Activated T-helper 17 cell treated with anti-CD3 and anti-CD28 coated beads, Interleukin-2, amount 50 U/mL, for 72 hours (primary cell): ENCODE measurements at places on chromosomes 1 and 21. TPM values are rescaled to one million over a fixed set of nuclear protein-coding genes. Genes with fewer than 3 reads are reported as not detected.

- ATAC-seq = no peak
These were observed 306.4 kb downstream of the HHAT start for GRCh38 chr1:210635108-210635507.

OR10J1 gene
- not detected for total RNA-seq

DNA sequence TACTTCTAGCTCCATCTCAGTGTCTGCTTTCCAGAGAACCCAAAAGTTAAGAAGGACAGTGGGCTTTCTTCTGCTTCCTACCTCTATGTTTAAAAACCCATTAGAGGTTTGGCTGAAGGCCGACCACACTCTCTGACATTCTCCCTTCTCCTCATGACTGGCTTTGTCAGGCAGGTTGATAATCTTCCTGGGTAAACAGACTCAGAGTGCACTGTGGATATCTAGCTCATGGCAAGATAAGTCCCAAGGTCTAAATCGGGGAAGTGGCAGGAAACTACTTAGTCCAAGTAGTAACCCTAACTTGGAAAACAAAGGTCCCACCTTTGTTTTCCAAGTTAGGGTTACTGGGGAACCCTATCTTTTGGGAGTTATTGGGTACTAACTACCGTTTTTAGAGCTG, 161.9 kb upstream of the SPAG17 start:
- no peak for ATAC-seq

GRCh38 chr1:39154553-39155421, 49.7 kb upstream of the MACF1 start:
- ATAC-seq = peak; percentile 57

DNA sequence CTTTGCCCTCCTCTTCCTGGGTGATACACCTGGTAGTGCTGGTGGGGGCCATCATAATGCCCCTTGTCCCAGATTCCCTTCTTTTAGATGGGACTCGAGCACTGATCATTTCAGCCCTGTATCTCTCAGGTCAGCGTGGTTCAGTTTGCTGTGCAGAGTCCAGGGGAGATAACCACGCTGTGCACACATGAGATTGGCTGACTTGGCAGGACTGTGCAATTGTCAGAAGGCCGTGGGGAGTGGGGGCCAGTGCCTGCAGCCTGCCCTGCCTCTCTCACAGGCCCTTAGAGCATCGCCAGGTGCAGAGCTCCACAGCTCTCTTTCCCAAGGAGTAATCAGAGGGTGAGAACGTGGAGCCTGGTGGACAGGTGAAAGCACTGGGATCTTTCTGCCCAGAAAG, 15.2 kb downstream of the EPHX1 start:
- ATAC-seq = no peak

DNA sequence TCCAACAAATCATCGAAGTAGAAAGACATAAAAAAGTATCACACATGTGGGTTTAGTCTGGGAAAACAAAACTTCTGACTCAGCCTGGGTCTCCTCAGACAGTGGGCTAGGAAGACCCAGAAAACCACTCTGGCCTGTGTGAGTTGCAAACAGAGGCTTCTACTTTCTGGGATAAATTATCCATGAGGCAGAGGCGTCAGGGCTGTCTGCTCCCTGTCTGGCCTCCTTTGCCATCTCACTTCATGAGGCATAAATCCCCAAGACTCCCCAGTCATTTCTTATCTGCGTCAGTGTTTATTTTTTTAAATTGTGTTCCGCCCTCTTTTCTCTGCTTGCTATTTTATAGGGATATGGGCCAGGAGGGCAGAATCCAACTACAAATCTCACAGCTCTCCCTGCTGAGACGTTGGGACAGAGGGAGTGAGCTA, 80.6 kb upstream of the TRABD2B start:
- ATAC-seq = no peak

JTB gene
- total RNA-seq = 89.7 TPM

GRCh38 chr1:112285316-112285715, 110.7 kb upstream of the CTTNBP2NL start:
- ATAC-seq = no peak

DNA sequence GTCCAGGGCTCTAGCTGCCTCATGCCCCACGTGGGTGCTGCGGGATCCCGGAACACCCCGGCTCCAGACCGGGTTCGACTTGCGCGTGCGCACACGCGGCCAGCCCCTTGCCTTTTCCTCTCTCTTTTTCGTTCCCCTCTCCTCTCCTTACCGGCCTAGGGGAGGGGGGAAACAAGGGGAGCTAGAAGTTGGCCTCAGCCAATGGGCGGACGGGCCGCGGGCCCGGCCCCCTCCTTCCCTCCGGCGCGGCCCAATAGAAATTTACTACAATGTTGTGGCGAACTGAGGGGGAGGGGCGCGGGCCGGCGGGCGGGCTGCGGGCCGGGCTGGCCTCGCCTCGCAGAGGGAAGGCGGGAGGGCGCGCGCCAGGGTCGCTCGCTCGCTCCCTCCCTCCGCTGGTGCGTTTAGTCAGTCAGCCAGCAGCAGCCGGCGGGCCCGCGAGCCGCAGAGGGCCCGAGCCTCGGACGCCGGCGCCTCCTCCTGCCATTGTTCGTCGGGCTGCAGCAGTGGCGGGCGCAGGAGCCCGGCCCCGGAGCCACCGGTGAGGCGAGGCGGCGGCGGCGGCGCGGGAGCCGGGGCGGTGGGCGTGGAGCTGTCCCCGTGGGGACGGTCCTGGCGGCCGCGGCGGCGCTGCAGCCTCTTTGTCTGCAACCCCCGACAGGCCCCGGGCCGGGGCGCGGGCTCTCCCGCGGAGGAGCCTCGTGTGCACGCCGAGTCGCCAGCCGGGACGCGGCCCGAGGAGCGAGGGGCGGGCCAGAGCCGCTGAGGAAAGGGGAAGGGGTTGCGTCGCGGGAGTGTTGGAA, at the start of gene EPB41:
EPB41 (plus strand) TSS at position 342 of the 803 bp plus-strand sequence. CDS start 72,869 bp downstream, outside the sequence.
- peak; percentile 85 for ATAC-seq

DNA sequence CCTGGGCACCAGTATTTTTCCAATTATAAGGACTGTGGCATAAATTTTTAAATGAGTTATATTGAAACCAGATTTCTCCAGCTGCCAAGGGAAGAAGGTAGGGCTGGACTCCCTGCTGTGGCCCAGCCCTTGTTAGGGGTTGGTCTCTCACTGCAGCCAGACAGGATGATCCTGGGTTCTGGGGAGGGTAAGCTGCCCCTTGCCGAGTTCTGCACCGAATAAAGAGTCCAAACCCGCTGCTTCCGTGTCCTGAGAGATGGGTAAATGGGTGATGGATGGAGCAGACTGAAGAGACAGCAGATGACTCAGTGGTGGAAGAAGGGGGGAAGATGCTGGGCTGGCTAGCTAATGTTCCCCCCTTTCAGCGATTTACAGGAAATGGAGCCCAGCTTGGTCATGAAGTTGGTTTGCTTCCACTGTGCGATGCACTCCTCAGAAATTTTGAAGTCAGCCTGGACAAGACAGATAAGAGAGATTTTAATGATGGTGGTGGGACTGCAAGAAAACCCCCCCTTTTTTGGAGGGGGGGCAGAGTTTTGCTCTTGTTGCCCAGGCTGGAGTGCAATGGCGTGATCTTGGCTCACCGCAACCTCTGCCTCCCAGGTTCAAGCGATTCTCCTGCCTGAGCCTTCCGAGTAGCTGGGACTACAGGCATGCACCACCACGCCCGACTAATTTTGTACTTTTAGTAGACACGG, 41.4 kb downstream of the YARS1 start:
- no peak for ATAC-seq

GRCh38 chr1:21332554-21333311, 42.5 kb upstream of the ECE1 start:
- no peak for ATAC-seq

- no peak for ATAC-seq
These were observed 67.5 kb upstream of the MUTYH start for GRCh38 chr1:45407629-45408287.

- no peak for ATAC-seq
These were observed 267.6 kb downstream of the COL11A1 start for GRCh38 chr1:102840741-102841140.

DNA sequence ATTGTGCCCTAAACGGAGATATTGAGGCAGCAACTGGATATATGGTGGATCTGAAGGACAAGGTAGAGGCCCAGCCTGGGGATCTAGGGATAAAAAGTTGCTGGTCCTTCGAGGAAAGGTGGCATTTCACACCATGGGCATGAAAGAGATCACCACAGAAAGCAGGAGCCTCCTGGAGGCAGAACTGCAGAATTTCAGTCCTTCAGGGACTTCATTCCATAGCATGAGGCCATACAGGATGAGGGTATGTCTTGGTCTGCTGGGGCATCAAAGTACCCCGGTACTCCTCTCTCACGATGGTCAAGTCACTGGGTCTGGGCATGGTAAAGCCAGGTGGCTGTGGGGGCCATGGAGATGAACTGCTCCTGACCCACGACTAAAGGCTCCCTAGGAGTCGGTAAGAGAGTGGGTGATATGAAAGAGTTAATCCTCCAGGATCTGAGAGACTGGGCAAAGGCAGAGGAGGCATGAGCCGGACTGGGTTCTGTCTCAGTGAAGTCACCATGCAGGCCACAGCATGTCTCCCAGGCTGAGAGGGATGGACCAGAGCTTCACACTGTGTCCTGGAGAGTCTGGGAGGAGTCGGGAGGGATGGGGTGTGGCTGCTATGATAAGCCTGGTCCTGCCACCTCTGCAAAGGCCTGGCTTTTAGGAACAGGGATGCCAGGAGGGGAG, 5.8 kb upstream of the SPRR5 start:
- no peak for ATAC-seq

GRCh38 chr1:82337635-82338034, 536.9 kb downstream of the ADGRL2 start:
- no peak for ATAC-seq

GRCh38 chr1:1627261-1627828, 4.6 kb upstream of the MMP23B start:
- no peak for ATAC-seq

TCHH gene
- total RNA-seq = 0.11 TPM
